ENCODE measurements at places on chromosomes 3 and 15.

DNA sequence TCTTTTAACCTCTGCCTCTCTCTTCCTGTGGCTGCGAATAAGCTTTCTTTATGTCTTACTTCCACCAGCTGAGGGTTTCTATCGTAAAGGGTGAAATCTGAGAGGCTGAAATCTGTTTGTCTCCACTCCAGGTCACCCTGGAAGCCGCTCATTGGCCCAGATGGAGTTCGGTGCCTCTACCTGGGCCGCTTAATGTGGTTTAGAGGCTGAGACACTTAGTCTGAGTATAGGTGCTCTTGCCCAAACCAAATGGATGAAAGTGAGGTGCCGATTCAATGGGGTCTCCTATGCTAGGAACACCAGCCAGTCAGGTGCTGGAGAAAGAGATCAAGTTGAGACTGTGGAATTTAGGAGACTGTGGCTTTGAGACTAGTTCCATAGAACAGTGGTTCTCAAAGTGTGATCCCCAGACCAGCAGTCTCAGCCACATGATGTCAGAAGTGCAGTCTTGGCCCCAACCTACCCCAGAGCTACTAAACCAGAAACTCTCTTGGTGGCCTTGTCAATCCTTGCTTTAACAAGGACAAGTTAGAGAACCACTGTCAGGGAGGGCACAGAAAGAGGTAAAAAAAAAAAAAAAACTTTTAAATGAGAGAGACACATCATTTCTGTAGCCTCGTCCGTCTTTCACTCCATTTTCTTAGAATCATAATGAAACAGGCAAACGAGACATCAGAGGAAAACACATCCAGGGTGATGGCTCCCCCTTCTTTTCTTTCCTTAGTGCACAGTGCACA is 54.9 kb upstream of the CCR2 start:
- no peak for DNase-seq

GRCh38 chr3:129773691-129774663 is 119.5 kb downstream of the TMCC1 start:
- DNase-seq = no peak

DNA sequence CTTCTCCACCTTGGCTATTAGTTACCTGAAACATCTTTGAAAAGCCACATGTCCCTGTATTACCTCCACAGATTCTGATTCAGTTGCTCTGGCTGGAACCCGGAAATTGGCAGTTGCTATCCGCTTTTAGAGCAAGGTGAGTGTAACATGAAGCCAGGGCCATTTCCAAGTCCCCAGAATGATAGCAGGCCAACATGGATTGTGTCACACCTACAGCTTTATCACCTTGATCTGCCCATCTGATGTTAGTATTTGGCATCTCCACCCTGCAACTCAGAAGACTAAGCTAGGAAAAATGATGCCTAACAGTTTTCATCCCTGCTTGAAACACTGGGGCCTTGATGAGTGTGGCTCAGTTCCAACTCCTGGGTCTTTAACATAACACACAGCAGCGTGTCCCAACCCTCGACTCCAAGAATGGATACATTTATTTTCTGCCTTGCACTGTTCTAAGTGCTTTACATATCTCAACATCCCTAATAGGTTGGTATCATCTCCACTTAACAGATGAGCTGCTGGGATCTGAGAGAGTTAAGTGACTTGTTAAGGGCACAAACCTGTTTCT is 21.3 kb upstream of the NUDT16 start:
- DNase-seq = no peak

DNA sequence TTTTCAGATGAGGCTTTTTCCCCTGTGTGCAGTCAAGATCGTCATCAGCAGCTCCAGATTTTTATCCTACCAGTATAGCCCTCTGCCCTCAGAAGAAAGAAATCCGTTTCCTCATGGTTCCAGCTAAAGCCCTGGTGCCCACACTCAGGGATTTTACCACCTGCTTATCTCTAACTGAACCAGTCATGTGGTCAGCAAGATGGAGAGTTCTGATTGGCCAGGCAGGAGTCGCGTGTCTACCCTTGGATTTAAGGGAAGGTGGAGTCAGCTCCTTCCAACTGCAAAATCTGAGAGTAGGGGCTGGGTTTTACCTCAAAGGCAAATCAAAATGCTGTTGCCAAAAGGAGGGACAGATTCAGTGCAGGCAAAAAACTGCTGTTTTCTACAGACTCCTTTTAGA is 135.3 kb downstream of the LRTM1 start:
- DNase-seq = no peak

DNA sequence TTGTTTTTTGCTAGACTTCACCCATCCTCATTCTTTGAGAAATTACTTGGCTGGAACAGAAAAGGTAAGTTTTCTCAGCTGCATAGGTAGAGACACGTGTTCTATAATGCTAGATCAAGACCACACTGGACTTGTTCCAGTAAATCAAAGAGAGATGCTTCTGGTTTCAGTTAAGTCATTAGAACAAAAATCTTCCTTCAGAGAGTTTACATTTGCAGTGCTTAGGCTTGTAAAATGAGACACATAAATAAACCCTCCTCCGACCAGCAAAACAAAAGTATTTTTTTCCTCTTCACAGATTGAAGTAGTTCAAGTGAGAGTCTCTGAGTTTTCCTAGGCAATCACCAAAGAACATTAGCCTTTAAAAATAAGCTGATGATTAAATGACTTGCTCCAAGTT is 87.3 kb upstream of the PROK2 start:
- DNase-seq = no peak

GRCh38 chr15:60720493-60721256 is 241.7 kb upstream of the ICE2 start:
- DNase-seq = no peak

DNA sequence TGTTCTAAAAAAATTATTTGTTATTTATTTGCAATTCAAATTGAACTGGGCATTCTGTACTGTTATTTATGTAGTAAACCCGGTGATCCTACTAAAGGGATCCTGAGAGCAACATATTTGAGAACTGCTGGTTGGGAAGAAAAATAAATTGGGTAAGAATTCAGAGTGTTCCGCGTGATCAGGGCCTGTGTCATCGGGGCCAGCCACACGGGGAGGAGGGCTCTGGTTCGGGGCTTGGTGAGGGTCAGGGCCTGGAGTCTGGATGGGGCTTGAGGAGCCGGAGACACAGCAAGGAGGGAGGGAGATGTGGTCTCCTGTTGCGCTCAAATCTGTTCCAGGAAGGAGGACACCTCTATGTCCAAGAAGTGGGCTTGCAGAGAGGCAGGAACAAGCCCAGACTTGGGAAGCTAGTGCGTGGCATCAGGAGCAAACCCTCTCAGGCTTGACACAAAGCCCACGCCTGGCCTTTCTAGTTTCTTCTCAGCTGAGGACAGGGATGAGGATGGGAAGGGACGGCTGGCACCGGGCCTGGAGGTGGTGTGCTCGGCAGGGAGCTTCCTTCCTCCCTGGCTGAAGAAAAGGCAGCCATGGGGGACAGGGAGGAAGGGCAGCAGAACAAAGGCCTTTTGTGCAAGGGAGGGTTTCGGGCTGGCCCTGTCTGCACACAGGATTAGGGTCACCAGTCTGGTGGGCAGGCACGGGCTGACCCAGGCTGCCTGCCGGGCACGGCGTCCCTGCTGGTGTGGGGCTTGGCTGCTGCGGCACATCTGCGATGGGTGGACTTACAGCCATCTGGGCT is 22.9 kb upstream of the FBLN2 start:
- DNase-seq = no peak

- no peak for DNase-seq
These were observed 11.7 kb downstream of the ARHGEF26 start for GRCh38 chr3:154132777-154133375.

DNA sequence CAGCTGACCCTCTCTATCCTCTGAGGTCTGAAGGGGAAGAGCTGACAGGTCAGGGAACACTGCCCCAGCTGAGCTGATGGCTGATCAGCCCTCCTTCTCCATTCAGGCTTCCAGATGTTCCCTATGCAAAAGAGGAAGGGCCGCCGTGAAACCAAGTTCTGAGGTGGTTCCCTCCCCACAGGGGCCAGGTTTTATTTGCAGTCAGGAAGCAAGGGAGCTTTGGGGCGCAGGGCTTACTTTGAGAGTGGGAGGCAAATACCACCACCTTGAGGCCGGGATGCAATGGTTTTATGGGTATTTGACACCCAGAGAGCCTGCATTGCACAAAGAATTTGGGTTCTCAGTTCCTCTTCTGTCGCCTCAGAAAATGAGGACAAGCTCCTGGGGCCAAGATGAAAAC is 186.9 kb downstream of the ARRDC4 start:
- DNase-seq = no peak

GRCh38 chr15:62561059-62561519 is 396.0 kb upstream of the C2CD4B start:
- no peak for DNase-seq

GRCh38 chr3:168088106-168088720 is 7.5 kb downstream of the GOLIM4 start:
- DNase-seq = no peak

- DNase-seq = no peak
These were observed 76.6 kb downstream of the SNRK start for GRCh38 chr3:43362961-43363360.

- no peak for DNase-seq
These were observed 46.3 kb upstream of the DLG1 start for GRCh38 chr3:197344582-197345318.

GRCh38 chr15:98842973-98843285 is 164.7 kb downstream of the PGPEP1L start:
- no peak for DNase-seq

- no peak for DNase-seq
These were observed 12.9 kb upstream of the ULK3 start for GRCh38 chr15:74855857-74856256.

GRCh38 chr15:95604634-95605036 is 725.9 kb upstream of the NR2F2 start:
- no peak for DNase-seq

GRCh38 chr15:27582726-27583410 is 516.2 kb downstream of the OCA2 start:
- no peak for DNase-seq

DNA sequence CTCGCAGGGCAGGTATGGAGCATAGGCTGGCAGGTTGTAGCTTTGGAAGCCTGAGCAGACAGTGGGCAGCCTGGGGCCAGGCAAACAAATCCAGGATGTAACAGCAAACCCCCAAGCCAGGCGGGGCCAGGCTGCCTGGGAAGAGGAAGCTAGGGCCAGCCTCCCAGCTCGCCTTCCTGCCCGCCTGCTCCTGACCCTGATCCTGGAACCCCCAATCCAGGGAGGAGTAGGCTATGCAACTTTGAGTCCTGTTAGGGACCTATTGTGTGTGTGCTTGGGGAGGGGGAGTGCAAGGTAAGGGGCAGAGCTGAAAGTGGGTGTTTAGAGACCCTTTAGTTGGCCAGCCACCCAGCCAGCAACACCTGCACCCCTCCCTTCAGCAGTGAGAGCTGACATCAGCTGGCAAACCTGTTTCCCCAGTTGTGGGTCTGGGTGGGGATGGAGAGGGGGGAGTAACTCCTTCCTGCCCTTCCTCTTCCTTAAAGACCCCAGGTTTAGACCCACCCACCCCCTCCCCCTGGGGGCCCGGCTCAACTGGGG is 2.5 kb downstream of the NBEAL2 start:
- DNase-seq = peak; percentile 73

GRCh38 chr3:56624725-56625124 is 58.3 kb downstream of the TASOR start:
- no peak for DNase-seq

DNA sequence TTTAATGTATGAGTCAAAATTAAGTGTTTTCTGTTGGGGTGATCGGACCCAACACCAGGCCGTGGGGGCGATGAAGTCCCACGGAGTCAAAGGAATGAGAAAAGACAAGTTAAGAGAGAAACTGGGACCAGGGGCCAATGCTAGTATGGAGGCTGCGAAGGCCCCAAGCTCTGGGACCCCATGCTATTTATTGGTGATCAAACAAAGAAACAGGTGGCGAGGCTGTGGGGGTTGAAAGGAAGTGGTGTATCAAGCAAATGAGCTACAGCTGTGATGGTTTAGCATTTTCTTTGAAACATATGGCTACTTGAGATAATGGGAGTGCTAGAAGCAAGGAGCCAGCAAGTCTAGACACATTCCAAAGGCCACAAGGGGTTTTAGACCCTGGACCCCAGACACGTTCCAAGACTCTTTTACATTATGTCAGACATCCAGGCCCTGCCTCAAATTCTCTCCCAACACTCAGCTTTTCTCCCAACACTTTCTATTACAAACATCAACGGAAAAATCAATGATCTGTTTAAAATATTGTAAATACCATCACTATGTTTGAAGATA is 56.0 kb upstream of the SNRPN start:
- no peak for DNase-seq

GRCh38 chr3:86594838-86595237 is 396.1 kb downstream of the VGLL3 start:
- no peak for DNase-seq

- no peak for DNase-seq
These were observed 278.1 kb downstream of the ZPLD1 start for GRCh38 chr3:102712896-102713295.

- DNase-seq = no peak
These were observed 42.0 kb upstream of the MEIS2 start for GRCh38 chr15:37142371-37142770.

GRCh38 chr15:45637552-45638033 is 2.8 kb downstream of the SQOR start:
- DNase-seq = peak; percentile 71

DNA sequence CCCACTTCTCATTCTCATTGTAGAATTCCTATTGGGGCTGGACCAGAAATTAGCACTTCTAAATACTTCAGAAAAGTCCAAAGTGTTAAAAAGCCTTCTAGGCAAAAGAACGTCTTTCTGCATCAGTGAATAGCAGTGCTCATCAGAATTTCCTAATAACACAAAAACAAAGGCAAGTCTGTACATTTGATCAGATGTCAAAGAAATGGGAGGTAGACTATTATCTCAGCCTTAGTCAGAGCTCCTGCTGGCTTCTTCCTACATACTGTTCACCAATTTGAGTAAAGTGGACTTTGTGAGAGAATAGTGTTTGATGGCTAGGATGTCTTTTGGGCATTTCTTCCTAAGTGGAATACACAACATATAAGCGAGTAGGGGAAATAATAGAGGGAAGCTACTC is 48.7 kb downstream of the FOXB1 start:
- DNase-seq = no peak

DNA sequence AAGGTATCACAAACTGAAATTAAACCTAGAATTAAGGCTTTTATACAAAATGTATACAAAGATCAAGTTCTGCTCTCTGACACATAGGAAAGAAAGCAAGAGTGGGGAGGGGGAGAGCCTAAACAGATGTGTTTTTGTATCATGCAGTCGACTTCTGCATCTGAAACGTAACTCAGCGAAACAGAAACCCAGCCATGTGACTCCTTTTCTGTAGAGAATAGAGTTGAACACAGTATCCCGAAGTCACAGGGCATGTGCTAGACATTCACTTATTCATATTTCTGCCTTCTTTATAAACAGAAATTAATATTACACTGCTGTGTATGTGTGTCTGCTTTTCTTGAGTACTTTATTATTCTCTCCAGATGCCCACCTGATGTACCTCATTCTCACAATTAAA is 121.0 kb downstream of the PDZRN3 start:
- DNase-seq = no peak

DNA sequence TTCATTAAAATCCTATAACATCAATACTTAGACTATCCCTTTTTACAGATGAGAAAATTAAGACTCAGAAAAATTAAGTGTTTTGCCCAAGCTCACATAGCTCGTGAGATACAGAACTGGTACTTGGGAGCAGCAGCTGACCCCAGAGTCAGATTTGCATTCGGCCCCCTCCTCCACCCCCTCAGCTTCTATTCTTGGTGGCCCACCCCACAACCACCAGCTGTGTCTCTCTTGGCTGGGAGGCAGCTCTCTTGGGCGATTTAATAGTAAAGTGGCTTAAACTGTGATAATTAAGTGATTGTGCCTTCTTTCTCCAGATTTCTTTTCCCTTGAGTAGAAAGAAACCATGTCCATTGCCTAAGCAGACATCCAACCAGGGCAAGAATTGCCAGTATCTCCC is 203.6 kb upstream of the PDZRN3 start:
- DNase-seq = no peak
